ENCODE measurements at places on chromosomes 1 and 21.

DNA sequence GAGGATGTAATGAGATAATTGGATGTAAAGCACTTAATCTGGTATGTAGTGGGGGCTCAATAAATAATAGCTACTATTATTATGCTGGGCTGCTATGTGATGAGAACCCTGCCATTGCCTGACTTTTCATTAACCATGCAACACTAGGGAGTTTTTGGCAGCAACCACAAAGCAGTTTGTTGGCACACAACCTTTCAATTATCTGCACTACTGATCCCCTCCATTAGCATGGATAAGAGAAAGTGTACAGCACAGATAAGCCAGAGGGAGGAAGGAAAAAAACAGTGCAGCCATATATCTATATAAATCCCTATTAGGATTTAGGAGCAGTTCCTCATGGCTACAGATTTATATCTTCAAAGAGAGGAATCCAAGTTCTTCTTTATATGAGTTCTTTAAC lies 498.5 kb downstream of the NUF2 start:
- DNase-seq: no peak

GRCh38 chr1:199854686-199855321 lies 172.7 kb upstream of the NR5A2 start:
- DNase-seq: no peak

- DNase-seq: no peak
Measured at GRCh38 chr1:211318576-211319280, 7.9 kb upstream of the TRAF5 start.

GRCh38 chr1:26723013-26723991 lies 27.5 kb downstream of the ARID1A start:
- peak; percentile 86 for DNase-seq

GRCh38 chr21:33644383-33645074 lies 2.2 kb downstream of the ITSN1 start:
- DNase-seq: no peak

DNA sequence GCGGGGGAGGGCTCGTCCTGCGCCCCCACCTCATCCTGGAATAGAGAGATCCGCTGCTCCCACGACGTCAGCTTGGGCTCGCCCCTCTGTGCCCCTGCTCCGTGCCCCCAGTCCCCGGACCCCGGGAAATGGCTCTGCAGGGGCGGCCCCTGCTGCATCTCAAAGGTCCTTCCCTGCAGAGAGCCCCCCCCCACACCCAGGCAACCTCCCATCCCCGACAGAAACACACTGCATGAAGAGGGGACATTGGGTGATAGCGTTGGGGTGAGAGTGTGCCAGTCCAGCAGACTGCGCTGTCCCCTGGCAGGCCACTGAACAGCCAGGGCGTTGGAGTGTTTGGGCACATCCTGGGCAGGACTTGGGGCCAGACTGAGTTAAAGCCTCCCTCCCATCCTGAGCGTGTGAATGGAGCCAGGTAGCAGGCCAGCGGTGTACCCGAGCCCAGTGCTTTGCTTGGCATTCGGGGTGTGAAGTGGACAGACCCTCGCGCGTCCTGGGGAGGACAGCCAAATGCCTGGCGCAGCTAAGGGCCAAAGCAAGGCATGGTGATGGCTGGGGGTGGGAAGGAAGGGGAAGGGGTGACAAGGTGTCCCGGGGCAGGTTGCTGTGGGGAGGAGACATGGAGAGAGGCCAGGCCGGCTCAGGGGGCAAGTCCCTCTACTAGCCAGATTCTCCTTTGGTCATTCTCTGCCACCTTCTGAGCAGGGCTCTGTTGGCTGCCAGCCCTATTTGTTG lies 633 bp upstream of the ETNK2 start:
- peak; percentile 79 for DNase-seq

- DNase-seq: no peak
Measured at GRCh38 chr1:247435030-247435758, 19.2 kb downstream of the NLRP3 start.

DNA sequence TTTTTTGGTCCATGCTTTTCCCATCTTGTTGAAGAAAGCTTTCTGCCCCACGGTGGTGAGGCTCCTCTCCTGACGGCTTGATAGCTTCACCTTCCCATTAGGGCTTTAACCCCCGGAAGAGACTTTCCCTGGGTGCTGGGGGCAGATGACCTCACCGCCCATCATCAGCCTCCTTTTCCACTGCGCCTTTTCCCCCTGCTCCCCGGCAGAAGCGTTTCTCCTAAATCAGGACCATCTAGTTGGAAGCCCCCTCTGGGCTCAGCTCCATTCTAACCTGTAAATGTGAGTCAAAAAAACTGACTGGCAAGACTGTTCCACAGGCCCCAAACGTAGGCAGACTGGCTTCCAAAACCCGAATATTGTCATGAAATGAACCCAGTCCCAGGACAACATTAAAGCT lies 6.7 kb downstream of the POFUT2 start:
- no peak for DNase-seq

GRCh38 chr21:44868707-44869106 lies 4.8 kb downstream of the PTTG1IP start:
- no peak for DNase-seq
